ENCODE measurements at places on chromosomes 16 and 17.

DNA sequence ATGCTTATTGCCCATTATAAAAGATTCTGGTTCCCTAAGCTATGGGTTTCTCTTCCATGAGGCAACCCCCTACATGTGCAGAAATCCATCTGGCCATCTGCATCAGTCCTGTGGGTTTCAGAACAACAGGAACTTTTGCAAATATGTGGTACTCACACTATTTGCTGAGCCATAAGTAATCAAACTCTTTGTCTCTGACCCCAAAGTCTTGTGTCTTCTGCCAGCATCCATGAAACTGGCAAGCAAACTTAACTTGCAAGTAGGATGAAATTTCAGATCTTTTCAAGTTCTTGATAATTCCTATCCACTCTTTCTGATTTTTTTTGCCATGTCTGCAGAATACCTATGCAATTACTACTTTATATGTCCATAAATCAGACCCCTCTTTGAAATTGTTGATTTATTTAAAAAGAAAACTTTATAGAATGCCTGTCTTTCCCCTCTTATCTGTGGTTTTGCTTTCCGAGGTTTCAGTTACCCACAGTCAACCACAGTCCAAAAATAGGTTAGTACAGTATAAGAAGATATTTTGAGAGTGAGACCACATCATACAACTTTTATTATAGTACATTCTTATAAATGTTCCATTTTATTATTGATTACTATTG, 158.4 kb upstream of the IRX3 start:
- no peak for DNase-seq

GRCh38 chr17:67867591-67867990, 42.3 kb downstream of the BPTF start:
- DNase-seq: no peak

GRCh38 chr16:22075776-22076175, 16.6 kb upstream of the VWA3A start:
- no peak for DNase-seq

GRCh38 chr16:85461022-85461813, 151.9 kb upstream of the GSE1 start:
- no peak for DNase-seq

DNA sequence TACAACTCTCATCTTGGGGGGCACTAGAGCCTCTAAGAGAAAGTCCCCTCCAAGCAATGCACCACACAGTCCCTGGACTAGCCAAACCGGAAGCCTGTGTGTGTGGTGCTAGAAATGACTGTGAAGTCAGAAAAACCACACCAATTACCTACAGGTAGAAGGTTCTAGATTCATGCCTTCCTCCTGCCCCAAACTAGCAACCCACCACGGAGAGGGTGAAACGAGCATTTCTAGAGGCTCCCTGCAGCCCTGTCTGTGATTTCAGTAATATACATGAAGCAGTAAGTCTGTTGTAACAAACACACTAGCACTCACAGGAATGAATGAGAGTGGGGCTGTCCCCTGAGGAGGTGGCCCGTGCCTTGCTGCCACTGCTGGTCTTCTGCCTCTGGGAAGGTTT, 13.6 kb downstream of the ZFHX3 start:
- no peak for DNase-seq

GRCh38 chr17:77466140-77466539, 325.4 kb downstream of the SEC14L1 start:
- no peak for DNase-seq

- no peak for DNase-seq
Measured at GRCh38 chr16:66605177-66605978, 874 bp downstream of the CMTM3 start.

- no peak for DNase-seq
Measured at GRCh38 chr17:19295473-19296135, 58.4 kb downstream of the EPN2 start.

DNA sequence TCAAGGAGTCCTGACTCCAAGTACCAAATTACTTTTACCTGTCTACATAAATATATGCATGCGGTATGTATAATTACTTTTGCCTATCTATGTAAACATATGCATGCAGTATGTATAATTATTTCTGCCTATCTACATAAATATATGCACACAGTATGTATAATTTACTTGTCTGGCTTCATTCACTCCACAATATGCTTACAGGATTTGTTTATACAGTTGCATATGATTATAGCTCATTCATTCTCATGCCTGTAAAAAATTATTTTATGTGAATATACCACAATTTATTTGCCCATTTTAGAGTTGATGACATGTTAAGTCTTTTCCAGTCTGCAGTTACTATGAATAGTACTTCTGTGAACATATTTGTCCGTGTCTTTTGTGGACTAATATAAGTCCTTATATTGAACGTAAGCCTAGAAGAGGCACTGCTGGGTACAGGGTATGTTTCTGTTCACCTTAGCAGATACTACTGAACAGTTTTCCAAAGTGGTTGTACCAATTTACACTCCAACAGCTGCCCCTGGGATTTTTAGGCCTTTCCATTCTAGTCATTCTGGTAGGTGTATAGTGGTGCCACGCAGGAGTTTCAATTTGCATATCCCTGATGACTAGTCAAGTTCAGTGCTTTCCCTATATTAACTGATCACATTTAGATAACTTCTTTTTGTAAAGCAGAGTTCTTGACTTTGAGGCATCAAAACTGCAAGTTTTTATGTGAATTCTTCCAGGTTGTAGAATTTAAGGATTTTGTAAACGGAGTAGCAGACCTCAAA, 47.0 kb downstream of the MARVELD3 start:
- no peak for DNase-seq

- no peak for DNase-seq
Measured at GRCh38 chr17:21113049-21113690, 13.6 kb upstream of the DHRS7B start.

DNA sequence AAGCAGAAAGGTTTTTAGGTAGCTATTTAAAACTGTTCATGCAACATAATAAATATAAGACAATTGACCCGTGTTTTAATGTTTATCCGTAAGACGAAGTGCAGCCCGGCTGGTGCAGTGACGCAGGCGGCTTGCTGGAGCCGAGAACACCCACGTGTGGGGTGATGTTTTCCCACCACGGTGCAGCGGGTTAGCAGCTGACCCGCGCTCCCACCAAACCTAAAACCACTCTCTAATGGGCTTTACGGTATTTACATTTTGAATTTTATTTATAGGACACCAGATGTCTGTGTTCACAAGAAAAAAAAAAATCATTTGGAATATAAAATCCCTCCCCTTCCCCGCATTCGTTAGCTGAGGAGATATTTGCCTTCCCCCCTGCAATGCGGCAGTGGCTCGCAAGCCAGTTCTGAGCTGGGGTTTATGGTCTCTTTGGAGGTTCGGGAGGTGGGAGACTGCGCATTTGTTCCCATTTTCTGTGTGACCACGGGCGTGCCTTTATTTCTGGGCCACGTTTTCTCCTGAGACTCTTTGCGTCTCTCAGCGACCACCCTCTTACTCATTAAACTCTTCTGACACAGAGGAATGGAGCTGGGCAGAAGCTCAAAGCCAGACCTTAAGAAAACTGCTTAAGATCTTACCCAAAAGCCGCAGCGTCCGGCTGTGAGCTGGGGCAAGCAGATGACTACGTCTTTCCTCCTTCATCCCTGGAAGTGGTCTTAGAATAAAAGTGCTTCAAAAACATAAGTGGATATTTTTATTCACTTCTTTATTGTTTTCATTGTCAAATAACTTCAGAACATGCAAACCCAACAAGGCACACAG, 301.1 kb downstream of the IRF8 start:
- DNase-seq: no peak

- DNase-seq: no peak
Measured at GRCh38 chr16:87447323-87447722, 45.5 kb downstream of the ZCCHC14 start.

- no peak for DNase-seq
Measured at GRCh38 chr17:8913091-8913490, 45.6 kb upstream of the PIK3R6 start.

DNA sequence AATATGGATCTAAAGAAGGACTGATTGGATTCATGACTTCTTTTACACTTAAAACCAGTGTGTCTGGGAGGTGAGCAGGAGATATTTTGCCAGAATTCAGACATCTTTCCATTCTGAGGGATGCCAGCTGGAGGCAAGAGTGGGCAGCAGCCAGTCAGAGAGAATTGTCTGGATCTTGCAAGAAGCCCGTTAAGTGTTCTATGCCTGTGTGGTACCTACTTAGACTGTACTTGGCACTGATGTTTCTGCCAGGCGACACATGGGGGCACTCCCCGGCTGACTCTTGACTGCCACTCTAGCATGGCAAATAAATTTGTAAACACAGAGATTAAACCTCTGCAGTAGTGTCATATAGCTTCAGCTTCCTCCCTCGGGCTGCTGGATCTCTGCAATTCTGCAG, 247.7 kb downstream of the UTP18 start:
- no peak for DNase-seq

GRCh38 chr17:47714773-47715396, 18.2 kb upstream of the TBX21 start:
- DNase-seq: no peak

DNA sequence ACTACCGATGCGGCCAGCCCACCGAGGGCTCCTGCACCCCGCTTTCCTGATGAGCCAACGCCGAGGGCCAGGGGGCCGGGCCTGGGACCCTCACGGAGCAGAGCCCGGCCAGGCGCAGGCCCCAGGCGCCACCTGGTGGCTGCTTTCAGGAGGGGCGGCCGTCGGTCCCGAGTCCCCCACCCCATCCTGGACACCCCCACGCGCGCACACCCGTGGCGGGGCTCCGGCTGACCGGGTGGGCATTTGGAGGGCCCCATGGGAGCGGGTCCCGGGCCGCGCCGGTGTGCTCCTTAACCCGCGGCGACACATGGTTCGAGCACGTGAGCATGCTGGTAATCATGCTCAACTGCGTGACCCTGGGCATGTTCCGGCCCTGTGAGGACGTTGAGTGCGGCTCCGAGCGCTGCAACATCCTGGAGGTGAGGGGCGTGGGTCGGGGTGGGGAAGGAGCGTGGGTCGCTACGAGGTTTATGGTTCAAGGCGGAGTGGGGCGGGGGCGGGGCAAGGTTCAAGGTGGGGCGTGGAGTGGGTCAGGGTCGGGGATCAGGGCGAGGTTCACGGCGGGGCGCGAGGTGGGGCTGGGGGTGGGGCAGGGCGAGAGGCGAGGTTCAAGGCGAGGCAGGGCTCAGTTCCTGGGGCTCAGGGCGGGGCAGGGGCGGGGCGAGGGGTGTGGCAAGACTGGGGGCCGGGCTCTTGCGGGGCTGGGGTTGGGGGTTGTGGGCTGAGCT, 30.2 kb downstream of the TPSG1 start:
- DNase-seq: no peak

GRCh38 chr16:4860727-4861342, 13.6 kb downstream of the UBN1 start:
- DNase-seq: no peak

GRCh38 chr17:82693168-82693867, 5.2 kb downstream of the RAB40B start:
- no peak for DNase-seq

GRCh38 chr16:57092786-57093411, 516 bp downstream of the CPNE2 start:
- DNase-seq: peak; percentile 26

DNA sequence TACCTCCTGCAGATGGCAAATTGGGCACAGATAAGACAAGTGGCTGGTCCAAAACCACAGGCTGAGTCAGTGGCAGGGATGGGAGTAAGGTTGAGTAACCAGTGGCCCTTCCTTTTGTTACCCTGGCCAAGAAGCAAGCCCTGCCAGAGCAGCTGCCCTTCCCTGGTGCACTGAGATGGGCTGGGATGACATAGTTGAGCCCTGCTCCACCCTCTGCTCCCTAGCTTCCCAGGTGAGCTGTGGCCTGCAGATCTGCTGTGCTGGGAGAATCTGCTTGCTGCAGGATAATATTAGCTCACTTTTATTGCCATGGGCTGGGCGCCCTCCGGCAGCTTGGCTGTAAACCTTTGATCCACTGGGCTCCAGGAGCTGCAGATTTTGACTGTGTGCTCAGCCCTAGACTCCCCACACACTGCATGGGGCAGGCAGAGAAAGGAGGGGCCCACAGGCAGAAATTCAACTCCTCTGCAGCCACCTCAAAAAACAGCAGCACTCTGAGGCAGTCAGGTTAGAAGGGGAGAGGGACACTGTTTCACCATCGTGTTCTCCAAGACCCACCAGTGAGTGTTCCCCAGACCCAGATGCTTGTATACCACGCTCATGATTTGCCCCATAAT, 101.8 kb downstream of the CBLN1 start:
- DNase-seq: no peak

- DNase-seq: no peak
Measured at GRCh38 chr17:50128441-50129352, 1.3 kb downstream of the SAMD14 start.

DNA sequence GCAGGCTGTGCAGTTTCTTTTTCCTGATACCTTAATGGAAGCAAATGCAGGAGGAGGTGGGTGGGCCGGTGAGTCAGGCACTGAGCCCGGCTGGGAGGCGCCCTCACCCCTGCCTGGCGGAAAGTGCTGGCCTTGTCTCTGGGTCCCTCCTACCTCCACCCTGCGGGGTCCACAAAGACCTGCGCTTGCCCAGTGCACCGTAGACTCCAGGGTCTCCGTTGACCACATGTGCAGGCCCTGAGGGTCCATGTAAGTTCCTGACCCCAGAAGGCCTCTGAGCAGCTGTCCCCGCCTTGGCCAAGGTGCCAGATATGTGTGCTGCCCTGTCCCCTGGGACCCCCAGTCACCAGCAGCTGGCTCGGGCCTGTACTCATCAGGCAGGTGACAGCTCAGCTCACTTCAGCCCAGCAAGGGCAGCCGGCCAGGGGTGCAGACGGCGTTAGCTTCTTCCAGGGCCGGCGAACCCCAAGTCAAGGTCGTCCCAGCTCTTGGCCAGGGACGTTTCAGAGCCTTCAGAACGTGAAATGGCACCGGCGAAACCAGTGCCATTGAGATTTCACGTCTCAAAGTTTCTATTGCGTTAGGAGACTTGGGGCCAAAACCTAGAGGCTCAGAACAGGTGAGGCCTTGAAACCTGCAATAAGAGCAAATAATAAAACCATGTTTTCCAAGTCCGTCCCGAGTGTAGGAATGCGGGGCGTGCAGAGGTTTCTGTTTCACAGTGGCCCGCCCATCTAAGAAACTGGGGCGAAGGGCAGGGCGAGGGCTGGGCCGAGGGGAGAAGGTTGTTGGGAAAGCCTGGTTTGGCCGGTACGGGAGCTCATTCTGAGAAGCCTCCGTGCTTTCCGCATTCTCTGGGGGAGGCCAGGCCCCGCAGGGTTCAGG, 12.1 kb downstream of the METRNL start:
- no peak for DNase-seq

- DNase-seq: no peak
Measured at GRCh38 chr17:13743906-13744305, 142.2 kb upstream of the HS3ST3A1 start.

- DNase-seq: no peak
Measured at GRCh38 chr17:49527927-49528651, 33.0 kb downstream of the NGFR start.

GRCh38 chr17:68697850-68698361, 96.7 kb upstream of the FAM20A start:
- DNase-seq: no peak

DNA sequence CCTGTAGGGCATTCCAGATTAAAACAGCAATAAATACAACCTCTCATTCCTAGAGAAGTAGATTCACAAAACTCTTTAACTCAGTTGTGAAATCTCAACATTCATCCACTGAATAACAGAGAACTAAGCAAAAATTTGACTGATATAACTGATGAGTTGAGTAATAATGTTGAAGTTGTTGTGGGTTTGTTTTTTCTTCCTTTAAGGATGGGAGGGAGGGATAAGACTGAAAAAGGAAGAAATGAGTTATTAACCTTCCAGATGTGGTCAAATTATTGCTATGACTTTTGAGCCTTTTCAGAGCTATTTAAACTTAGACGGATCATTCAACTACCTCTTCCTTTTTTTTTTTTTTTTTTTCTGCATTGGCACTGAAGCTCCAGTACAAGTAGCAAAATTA, 38.6 kb downstream of the SKAP1 start:
- no peak for DNase-seq

Measured in stimulated activated CD8-positive, alpha-beta memory T cell treated with anti-CD3 and anti-CD28 coated beads, Interleukin-15, amount 100 ng/mL, for 24 hours (primary cell).